Muscle of back (tissue), 13 donors: ENCODE measurements at places on chromosomes 3 and 15.

DNA sequence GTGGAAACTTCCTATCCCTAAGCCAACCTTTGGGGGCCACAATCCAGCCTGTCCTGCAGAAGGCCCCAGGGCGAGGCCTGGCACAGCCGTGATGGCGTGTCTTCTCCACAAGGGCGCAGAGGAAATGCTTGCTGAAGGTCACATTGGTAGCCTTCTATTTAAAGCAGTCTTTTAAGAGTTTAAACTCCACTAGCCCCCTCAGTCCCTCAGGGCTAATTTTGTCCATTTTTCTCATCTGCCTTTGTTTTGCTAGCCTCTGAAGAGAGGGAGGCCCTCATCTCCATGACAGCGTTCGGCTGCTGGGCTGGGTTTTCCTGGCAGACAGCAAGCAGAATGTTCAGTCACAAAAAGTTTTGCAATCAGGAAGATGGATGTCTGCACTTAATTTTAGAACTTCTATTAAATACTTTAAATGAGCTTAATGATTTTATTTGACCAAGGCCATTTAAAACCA lies 40.8 kb downstream of the RARB start:
- peak; percentile 94 for DNase-seq

- DNase-seq, result no peak
Observed at GRCh38 chr15:52104532-52105004, 8.0 kb downstream of the BCL2L10 start.

DNA sequence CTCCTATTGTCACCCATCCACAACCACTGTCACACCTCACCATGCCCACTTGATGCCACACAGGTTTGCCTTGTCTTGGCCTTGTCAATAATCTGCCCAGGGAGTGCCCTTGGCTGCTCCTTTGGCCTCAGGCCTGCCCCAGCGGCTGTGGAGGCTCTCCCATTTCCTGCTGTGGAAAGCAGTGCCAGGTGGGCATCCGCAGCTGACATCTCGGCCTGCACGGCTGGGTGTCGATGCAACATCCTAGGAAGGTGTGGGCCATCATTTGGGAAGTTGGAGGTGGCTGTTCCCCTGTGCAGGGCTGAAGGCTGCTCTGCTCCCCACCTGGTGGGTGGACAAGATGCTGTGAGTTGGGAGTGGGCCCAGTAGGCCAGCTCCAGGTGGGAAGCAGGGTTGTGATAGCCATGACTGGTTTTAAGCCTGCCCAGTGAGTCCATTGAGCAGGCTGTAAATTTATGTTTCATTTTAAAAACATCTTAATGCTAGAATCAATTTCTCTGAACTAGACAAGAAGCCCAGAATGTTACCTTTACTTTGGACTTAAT lies 12.5 kb downstream of the DNAH1 start:
- DNase-seq, result no peak

GRCh38 chr3:187186375-187186774 lies 10.9 kb upstream of the RTP1 start:
- DNase-seq, result no peak

DNA sequence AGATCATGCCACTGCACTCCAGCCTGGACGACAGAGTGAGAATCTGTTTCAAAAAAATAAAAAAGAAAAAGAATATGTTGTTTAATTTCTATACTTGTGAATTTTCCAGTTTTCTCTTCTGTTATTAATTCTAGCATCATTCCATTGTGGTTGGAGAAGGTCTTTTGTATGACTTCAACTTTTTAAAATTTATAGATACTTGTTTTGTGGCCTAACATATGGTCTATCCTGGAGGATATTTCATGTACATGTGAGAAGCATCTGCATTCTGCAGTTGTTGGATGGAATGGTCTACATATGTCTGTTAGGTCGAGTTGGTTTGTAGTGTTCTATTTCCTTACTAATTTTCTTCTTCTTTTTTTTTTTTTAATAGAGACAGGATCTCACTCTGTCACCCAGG lies 35.6 kb downstream of the MAP1A start:
- no peak for DNase-seq

DNA sequence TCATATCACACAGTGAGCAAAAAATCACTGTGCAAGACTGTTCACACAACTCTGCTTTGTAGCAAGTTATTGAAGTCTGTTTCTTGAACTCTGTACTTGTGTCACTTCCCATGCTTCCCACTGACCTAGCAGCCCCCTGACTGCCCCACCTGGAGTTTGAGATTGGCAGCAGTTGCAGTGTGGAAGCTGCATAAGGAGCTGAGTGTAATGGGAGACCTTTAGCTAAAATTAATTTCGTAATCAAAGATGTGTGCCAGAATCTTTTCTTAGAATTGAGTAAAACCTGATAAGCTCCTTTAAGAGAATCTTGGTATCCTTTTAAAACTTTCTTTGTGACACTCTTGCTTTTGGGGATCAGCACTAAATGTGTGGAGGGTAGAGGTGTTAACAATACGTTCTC lies 42.8 kb downstream of the NKIRAS1 start:
- no peak for DNase-seq

DNA sequence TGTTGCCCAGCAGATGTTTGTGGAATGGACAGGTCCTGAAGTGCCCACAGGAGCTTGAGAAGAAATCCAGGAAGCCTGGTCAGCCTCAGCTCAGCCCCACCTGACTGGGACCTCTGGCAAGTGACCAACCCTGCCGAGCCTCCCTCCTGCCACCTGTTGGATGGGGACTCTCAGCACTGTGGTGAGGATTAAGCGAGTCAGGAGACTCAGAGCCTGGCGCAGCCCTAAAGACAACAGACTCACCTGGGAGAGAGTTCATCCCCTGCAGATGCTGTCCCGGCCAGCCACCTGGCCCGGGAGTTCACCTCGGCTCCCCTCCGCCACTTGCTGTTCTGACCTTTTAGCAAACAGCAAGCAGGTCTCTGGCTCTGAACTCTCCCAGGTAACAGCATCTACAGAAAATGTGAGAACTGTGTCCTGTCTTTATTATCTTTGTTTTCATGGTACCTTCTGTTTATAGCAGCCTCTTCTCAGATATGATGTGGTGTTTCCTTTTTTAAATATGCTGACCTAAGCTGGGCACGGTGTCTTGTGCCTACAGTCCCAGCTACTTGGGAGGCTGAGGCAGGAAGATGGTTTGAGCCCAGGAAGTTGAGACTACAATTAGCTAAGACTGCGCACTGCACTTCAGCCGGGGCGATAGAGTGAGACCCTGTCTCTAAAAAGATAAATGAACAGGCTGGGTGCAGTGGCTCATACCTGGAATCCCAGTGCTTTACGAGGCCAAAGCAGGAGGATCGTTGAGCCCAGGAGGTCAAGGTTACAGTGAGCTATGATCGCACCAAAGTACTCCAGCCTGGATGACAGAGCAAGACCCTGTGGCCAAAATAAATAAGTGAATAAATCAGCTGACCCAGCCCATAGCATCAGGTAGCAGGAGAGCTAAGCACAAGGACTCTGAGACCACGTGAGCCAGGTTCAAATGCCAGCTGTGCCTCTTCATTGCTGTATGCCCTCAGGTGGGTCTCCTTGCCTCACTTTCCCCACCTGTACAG lies 32.4 kb upstream of the SLC6A6 start:
- no peak for DNase-seq

- DNase-seq, result no peak
Observed at GRCh38 chr15:49875392-49875791, 243.6 kb downstream of the ATP8B4 start.
